Hepatocyte (in vitro differentiated cells): ENCODE measurements at places on chromosomes 5 and 9. TPM values are rescaled to one million over a fixed set of nuclear protein-coding genes. Genes with fewer than 3 reads are reported as not detected.

The NACC2 gene
- total RNA-seq = 12.3 and 13.0 TPM in 2 replicates

The SLC6A3 gene
- not detected in 2 replicates for total RNA-seq

The EGFL7 gene
- total RNA-seq = 50.0 and 52.9 TPM in 2 replicates

The CCDC152 gene
- total RNA-seq = 1.8 and 2.0 TPM in 2 replicates

The MEGF10 gene
- total RNA-seq = 3.3 and 6.7 TPM in 2 replicates

The QRFP gene
- total RNA-seq = not detected in 2 replicates

The SECISBP2 gene
- total RNA-seq = 43.8 and 48.2 TPM in 2 replicates

The PTGDS gene
- 56.0 and 56.4 TPM in 2 replicates for total RNA-seq
